ENCODE measurements at places on chromosomes 3 and 15.

- DNase-seq: no peak
Observed at GRCh38 chr15:83512459-83512858, 65.3 kb downstream of the SH3GL3 start.

DNA sequence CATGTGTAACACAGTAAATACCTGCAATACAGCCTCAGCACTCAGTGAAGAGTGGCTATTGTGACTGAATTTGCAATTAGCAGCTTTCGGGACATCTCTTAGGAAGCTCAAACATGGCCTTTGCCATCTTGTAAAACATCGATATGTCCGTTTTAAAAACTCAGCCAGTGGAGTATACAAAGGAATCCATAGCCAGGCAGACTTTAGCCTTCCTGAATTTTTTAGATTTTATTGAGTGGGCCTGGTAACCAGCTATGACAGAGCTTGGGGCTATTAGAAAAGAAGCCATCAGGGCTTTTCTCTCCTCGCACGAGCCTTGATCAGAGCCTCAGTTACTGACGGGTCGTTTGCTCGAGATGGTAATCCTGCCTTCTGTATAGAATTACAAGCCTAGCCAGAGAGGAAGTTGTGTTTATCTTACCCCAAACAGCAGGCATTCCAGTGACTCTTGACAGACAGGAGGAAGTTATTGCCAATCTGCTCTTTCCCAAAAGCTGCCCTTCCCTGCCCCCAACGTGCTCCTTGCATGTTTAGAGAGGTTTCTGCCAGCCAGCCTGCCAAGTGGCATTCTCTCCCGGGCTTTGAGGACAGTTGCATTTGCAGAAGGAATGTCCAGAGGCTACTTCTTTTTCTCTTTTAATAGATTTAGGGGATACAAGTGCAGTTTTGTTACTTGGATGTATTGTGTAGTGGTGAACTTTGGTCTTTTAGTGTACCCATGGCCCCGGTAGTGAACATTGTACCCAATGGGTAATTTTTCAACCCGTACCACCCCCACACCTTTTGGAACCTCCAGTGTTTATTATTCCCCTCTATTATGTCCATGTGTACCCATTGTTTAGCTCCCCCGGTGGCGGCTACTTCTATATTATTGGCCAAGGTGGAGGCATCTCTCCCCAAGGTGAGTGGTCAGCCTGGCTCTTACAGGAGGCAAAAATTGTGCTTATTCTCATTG lies 40.6 kb downstream of the ITPR1 start:
- peak; percentile 67 for DNase-seq

DNA sequence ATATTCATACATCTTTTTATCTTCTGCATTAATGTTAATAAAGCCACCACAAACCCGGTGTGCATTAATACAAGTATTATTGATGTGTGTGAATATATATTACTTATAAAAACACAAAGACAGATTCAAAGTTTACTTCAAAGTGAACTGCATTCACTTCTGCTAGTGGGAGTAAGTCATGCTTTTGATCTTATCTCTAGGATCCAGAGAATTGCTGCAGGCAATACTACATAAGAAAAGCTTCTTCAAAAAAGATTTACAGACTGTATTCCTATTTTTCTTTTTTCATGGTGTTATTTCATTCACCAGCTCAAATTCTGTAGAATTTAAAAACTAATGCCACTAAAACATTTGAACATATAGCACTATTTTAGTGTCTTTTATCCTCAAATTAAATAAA lies 87.5 kb upstream of the CBLB start:
- DNase-seq: no peak

GRCh38 chr3:7082244-7082643 lies 221.3 kb downstream of the GRM7 start:
- DNase-seq: no peak

GRCh38 chr15:83943849-83944404 lies 290.0 kb downstream of the ADAMTSL3 start:
- DNase-seq: no peak

DNA sequence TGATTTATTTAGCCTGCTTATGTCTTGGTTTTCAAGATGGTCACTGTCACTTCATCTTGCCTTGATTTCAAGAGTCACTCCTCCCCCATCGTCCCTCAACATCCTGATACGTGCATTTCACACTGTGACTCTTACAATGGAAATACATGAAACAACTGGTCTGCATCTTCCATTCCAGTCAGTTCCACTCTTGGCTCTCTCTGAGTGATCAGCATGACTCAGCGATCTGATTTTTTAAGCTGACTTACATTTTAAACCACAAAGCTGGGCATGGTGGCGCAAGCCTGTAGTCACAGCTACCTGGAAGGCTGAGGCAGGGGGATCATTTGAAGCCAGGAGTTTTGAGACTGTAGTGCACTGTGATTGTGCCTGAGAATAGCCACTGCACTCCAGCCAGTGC lies 271.2 kb upstream of the ROPN1 start:
- DNase-seq: peak; percentile 10

DNA sequence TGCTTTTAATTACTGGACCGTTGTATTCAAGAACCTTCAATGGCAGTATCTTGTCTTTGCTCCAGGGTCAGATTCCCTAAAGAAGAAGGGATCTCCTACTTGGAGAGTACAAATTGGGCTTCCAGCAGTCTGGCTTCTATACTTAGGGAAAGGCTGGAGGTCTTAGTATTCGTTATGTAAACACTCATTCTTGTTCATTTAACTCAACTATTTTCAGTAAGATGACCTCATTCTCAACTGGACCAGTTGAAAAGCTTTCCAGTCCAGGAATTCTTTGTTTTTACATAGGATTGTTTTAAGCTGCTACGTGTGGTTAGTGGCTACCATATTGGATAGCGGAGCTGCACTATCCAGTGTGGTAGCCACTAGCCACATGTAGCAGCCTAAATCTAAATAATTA lies 4.6 kb downstream of the SENP5 start:
- DNase-seq: no peak

DNA sequence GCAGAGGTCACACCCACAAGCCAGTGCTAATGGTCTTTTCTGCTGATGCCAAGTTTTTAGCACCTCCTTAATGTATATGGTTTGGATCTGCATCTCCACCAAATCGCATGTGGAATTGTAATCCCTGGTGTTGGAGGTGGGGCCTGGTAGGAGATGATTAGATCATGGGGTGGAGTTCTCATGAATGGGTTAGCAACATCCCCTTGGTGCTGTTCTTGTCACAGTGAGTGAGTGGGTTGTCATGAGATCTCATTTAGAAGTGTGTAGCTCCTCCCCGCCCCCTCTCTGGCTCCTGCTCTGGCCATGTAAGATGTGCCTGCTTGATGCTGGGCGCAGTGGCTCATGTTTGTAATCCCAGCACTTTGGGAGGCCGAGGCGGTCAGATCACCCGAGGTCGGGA lies 37.3 kb upstream of the KLHL6 start:
- DNase-seq: no peak

GRCh38 chr15:31237043-31237324 lies 89.7 kb upstream of the KLF13 start:
- no peak for DNase-seq

DNA sequence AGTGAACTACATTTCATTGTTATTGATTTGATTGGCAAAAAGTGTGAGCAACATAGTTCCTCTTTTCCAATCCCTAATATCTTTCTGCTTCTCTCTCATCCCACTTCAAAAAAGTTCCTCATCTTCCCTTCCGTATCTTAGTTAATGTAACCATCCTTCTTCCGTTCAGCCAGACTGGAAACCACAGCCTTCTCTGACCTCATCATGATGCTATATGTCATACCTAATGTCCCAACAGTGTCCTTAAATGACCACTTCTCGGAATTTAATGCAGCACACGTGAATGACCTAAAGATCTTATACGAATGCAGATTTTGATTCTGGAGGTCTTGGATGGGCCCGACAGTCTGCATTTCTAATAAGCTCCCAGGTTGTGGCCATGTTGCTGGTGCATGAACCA lies 320.3 kb upstream of the SATB1 start:
- no peak for DNase-seq

GRCh38 chr15:85932391-85932790 lies 137.7 kb upstream of the KLHL25 start:
- no peak for DNase-seq

DNA sequence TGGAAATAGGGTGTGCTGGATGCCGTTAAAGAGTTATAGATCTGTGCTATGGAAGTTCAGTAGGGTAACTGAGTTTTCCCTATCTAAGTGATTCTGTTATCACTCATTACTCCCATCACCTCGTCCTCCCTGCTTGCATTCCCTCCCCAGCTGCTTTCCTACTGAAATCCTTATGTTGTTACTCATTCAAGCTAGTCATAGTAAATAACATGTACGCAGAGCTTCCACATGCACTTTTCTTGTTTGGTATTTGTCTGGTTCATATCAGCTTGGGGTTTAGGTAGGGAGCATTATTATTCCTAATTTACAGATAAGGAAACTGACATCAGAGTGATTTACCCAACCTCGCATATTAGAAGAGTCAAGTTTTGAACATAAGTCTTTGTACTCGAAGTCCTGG lies 135.1 kb downstream of the HCN4 start:
- DNase-seq: no peak

- no peak for DNase-seq
Observed at GRCh38 chr3:9022305-9023225, 59.3 kb upstream of the RAD18 start.

- DNase-seq: peak; percentile 1
Observed at GRCh38 chr3:189652042-189652441, 20.9 kb downstream of the TP63 start.

- no peak for DNase-seq
Observed at GRCh38 chr3:150073513-150073912, 102.8 kb upstream of the PFN2 start.

- no peak for DNase-seq
Observed at GRCh38 chr3:150419959-150420358, 11.9 kb downstream of the TSC22D2 start.

- no peak for DNase-seq
Observed at GRCh38 chr15:101521591-101521990, 32.1 kb upstream of the PCSK6 start.

- DNase-seq: no peak
Observed at GRCh38 chr3:101940521-101941317, 91.4 kb downstream of the NFKBIZ start.

DNA sequence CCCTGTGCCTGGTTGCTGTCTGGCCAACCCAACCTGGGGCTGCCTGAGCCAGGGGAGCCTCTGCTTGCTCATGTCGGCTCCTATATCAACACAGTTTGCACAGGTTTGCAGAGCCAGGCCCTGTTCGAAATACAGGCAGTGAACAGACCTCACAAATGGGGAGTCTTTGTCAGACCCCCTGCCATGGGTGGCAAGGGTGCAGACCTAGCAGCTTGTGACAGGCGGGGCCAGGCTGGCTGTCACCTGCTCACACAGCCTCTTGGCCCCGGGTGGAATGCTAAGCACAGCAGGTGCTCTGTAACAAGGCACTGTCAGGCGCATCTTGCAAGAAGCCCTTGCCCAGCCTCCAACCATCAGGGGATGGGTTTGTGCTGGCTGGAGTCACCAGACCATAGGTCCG lies 47.3 kb downstream of the BDH1 start:
- no peak for DNase-seq

DNA sequence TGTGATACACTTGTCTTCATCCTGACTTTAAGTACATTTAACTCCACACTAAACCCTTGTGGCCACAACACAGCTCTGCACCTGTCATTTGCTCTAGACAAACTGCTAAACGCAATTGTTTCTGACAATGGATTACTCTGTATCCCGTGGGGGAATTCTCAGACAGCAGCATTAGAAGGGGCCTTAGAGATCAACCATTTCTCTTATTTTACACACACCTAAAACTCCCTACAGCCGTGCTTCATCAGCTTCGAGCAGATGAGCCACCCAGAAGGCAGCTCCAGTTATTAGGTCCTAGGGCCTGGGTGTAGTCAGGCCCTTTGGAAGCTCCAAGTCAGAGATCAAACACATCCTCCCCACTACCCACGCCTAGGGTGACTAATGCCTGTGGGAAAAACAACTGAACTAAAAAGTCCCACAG lies 1.3 kb upstream of the IL12A start:
- DNase-seq: no peak

GRCh38 chr3:151866711-151867410 lies 6.6 kb upstream of the SUCNR1 start:
- DNase-seq: no peak

GRCh38 chr3:173249457-173249856 lies 108.4 kb upstream of the SPATA16 start:
- no peak for DNase-seq

- DNase-seq: no peak
Observed at GRCh38 chr3:18239674-18240073, 185.5 kb downstream of the SATB1 start.
